Stimulated activated CD8-positive, alpha-beta memory T cell treated with anti-CD3 and anti-CD28 coated beads, Interleukin-7, amount 100 ng/mL, for 1 hour (primary cell): ENCODE measurements at places on chromosomes 2 and 18.

DNA sequence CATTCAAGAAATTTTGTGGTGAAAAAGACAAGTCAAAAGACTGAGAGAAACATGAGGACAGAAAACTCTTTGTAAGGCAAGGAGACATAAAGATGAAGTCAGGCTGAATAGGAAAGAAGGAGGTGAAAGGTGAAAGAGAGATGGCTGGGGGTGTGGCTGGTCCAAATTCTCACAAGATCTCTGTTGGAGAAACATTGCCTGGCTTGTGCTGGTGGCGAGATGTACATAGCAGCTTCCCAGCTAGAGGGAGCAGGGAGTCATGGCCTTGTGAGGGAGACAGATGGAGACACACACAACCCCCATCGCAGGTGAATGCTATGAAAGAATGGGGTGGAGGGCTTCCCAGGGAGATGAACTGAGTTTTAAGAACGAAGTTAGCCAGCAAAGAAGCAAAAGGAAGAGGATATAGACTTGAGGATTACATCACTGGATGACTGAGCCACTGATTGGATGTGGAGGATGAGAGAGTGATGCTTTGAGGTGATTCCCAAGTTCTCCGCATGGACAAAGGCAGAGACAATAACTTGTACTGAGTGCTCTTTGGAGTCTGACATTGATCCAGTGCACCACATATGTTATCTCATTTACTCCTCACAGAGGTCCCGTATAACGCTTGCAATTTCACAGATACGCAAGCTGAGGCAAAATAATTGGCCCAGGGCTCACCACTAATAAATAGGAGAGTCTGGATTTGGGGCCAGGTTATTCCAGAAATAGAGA lies 3.7 kb upstream of the EMX1 start:
- no peak for DNase-seq

DNA sequence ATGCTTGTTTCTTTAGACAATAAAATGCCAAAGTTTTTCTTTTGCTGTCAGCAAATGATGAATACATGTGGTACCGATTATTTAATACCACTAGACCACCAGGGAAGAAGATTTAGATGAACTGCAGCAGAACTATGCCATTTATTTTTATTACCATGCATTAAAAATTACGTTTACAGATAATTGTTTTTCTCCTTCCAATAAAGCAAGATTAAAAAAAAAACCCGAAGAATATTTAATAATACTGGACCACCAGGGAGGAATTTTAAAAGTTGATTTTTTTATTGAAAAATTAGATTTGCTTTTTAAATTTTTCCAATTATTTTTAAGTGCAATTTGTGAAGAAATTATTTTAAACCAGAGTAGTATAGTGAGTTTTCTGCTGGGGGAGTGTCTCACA lies 170.3 kb upstream of the HNRNPA3 start:
- no peak for DNase-seq

DNA sequence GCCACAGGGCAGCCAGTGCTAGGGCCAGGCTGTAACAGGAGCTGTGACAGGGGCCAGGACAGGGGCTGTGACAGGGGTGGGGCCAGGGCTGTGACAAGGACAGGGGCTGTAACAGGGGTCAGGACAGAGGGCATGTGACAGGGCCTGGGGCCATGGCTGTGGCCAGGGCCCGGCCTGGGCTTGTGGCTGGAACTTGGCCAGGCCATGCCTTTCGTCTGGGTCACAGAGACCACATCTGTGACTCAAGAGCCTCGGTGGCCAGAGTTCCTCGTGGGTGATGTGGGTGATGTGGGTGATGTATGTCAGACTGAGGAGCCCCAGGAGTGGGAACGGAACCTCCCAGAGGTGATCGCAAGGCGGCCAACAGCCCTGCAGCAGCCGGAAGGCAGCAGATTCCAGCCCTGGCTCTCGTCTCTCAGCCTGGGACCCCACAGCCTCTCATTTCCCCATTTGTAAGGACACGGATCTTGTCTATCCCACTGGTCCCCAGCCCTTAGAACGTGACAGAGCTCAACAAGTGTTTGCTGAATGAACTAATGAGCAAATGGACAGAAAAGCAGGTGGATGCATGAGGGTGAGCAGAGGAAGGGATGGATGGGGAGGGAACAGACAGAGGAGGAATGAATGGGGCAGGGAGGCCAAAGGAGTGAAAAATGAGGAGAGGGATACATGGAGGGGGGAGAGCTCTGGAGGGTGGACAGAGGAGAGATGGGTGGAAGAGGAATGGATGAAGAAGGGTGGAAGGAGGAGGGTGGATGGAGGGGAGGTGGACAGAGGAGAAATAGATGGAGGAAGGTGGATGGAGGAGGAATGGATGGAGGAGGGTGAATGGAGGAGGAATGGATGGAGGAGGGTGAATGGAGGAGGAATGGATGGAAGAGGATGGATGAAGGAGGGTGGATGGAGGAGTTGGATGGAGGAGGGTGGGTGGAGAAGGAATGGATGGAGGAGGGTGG lies 17.3 kb downstream of the ESPNL start:
- no peak for DNase-seq

- no peak for DNase-seq
Measured at GRCh38 chr2:215624423-215624829, 188.6 kb upstream of the FN1 start.

- DNase-seq, result no peak
Measured at GRCh38 chr2:200431996-200432705, 77.7 kb downstream of the KCTD18 start.

DNA sequence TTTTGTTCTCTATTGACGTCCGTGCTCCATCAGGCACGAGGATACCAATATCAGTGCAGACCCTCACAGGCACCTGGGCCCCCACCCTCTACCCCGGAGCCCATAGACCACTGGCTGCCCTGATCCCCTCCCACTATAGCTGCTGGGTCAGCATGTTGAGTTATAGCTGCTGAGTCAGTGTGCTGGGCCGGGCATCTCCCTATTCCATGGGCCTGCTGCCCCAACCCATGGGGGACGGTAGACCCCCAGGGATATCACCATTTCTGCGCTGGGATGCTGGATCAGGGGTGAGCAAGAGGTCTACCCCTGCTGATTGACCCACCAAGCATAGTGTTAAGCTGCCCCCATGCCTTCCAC lies 100.1 kb upstream of the ST3GAL5 start:
- DNase-seq, result no peak

DNA sequence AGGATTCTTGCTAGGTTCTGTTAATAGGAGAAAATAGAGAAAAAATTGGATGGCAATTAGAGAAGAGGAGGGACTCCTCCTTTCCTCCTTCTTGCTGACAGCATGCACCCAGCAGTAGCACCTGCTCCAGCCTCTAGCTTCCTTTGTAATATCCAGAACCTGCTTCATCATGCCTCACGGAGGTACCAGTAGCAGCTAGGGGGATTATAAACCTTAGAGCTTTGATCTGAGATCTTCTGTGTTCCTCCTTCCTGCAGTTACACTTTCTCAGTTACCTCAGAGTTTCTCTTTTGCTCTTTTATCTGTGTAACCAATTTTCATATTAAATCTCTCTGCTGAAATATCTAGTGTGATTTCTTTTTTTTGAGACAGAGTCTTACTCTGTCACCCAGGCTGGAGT lies 16.6 kb downstream of the DPP4 start:
- DNase-seq, result no peak

- peak; percentile 8 for DNase-seq
Measured at GRCh38 chr2:230762317-230762896, 49.8 kb downstream of the CAB39 start.

GRCh38 chr2:215366440-215367032 lies 54.7 kb downstream of the ATIC start:
- DNase-seq, result no peak
